ENCODE measurements at places on chromosomes 13 and 19. TPM values are rescaled to one million over a fixed set of nuclear protein-coding genes. Genes with fewer than 3 reads are reported as not detected.

IQCN gene
- 88.1 TPM for polyA plus RNA-seq

KCNK6 gene
- 3.4 TPM for polyA plus RNA-seq

CXCL17 gene
- not detected for polyA plus RNA-seq

KIR2DL1 gene
- not detected for polyA plus RNA-seq

ZNF667 gene
- polyA plus RNA-seq = 7.6 TPM

DCAF15 gene
- 151 TPM for polyA plus RNA-seq

All from testis (tissue), 5 donors.